ENCODE measurements at places on chromosomes 7 and 10.

- no peak for DNase-seq
These were observed 53.8 kb upstream of the CPXM2 start for GRCh38 chr10:123945325-123945920.

GRCh38 chr10:60572511-60573194 is 183.0 kb upstream of the ANK3 start:
- peak; percentile 82 for DNase-seq

- no peak for DNase-seq
These were observed 336.0 kb downstream of the PLXNA4 start for GRCh38 chr7:132240262-132240661.

DNA sequence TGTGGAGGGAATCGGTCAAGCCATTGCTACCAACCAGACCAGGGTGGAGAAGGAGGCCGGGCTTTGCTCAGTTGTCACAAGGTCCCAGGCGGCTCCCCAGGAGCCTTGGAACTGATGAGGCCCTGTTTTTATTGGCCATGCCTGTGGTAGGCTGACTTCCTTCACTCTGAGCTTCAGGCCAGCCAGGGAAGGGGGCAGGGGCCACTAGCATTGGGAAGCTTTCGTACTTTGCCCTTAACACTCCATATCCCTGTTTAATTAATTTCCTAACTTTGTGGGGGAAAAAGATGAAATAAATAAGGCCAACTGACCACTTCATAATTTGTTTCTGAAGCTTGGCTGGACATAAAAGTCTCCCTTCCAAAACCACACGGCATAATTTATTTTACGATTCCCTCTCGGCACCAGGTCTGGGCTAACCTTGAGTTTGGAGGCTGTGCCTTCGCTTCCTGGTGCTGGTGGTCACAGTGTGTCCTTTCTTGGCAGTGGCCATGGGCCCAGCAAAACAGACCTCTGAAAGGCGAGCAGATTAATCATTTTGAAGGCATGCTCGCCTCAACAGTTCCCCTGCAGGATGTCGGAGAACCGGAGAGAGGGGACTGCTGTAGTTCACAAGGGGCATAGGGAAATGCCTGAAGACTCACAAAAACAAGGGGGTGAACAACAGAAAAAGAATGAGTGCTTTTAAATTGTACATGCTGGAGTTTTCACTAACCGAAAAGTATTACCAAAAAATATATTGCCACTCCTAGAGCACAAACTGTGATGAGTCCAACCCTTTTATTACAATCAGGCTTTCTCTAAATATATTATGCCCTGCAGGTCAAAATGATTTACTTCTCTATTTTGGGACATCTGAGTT is 966.0 kb downstream of the LRMDA start:
- no peak for DNase-seq

DNA sequence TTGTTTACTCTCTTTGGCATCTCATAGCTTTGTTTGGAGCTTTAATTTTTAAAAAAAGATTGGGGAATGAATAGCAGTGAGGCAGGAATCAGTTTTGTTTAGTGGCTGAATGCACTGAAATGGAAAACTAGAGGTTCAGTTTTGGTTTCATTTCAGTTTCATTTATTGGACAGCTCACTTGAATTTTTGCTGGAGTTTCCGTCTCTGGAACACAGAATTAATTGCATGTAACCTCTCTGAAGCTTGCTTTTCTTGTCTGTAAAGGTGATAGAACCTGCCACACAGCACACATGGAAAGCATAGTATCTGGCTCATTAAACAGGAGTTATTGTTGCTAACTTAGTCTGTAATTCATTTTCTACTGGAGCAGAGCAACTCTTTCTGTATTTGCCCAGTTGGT is 7.1 kb downstream of the GRM8 start:
- no peak for DNase-seq

DNA sequence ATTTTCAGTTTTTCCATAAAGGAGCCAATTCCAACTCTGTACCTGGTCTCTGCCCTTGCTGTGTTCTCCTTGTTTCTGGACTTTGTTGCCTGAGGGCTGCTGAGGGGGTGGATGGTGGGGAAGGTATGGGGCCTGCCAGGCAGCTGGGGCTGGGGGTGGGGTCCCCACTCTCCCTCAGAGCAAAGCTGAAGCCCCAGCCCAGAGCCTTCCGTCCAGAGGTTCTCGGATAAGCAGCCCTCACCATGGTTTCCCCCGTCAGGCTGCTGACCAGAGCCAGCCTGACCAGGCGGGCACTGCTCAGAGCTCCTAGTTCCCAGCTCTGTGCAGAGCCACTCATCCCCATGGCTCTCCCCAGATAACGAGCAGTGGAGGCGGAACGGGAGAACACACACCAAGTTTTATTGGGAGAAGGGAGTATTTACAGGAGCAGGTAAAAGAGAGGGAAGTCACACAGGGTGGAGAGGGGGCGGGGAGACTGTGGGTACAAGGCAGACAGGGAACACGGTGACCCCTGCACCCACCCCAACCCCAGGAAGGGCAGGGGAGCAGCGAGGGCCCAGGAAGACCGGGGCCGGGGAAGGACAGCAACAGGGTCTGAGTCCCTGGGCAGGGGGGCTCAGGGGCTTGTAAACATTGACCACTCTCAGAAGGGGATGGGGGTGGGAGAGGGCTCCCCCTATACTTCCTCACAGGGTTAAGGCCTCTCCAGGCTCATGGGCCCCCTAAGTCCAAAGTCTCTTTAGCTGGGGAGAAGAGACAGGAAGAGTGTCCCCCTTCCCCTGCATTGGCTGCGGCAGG is 5.8 kb downstream of the GNB2 start:
- no peak for DNase-seq

DNA sequence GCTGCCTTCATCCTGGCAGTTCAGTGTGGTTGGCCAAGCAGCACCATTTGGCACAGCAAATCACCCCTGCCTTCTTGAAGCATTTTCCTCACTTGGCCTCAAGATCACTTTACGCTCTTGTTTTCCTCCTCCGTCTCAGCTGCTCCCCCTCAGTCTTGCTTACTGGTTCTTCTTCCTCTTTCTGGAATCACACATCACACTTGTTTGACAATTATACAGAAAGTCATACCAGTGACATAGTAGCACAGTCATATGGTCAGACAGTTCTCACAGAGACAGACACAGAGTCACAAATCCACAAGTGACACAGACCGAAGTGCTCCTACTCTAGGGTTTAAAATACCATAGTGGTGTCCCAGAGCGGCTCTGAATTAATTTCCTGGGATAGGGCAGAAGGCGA is 43.8 kb upstream of the ARL4A start:
- DNase-seq = no peak

DNA sequence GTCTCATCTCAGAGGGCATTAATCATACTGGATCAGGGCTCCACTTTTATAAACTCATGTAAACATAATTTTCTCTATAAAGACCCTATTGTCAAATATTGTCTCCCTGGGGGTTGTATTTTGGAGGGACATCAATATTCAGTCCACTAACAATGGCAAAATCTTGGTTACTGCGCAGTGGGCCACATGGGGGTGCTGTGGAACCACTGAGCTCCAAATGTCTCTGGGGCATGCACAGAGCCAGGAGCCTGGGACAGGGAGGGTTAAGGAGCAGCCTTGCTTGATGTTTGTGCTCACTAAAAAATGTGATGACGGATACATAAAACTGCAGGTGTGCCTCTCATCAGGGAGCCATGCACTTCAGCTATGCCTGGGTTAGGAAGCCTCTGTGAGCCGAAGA is 62.1 kb upstream of the PRSS58 start:
- no peak for DNase-seq

- no peak for DNase-seq
These were observed 50.2 kb upstream of the UBN2 start for GRCh38 chr7:139180700-139181311.

DNA sequence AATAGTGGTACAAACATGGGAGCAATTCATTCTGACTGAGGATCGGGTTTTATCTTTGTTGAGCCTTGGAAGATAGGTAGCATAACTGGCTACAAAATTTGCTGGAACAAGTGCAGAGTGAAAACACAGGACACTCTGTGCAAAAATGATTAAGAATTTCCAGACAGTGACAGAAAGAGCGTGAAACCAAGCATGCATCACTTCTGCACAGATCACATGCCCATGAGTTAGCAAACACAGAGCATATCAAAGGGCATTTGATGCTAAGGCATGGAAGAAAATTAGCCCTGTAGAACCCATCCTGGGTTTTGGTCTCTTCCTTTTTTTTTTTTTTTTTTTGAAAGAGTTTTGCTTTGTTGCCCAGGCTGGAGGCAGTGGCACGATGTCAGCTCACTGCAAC is 28.3 kb downstream of the TECTB start:
- DNase-seq = no peak

Measured in hippocampal formation (tissue), 2 donors.